HFFc6 (cell line): ENCODE measurements at places on chromosomes 11 and 22.
A peak's percentile ranks its signal among the peaks of the same experiment; 100 is the strongest.

DNA sequence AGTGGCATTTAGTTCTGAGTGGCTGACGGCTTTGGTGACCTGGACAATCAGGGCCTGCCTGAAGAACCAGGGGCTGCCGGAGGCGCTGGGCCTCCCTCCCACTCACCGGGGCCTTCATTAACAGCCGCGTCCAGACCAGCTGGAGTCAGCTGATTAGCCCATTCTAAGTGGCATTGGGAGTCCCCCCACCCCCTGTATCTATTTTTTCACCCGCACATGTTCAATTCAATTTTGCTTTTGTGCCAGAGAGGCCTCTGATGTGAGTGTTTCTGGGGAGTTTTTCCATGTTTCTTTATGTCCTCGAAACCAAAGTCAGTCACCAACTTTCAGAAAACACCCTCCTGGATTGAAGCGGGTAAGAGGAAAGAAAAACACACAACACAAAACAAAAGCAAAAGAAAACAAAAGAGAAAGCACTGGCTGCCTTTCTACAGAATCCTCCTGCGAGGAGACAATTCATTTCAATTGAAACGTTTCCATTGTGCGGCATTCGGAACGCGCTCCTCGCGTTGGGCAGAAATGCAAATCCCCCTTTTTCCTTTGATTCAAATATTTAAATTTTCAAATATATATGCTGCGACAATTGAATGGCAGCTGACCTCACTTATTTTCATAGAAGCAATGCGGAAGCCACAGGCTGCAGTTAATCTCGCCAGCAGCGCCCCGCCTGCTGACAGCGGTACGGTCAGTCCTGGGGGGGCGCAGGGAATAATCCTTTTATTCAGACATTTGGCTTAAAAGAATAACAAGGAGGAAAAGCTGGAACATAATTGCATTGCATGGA is 17.7 kb downstream of the CDKN1C start:
- DNase-seq = no peak

DNA sequence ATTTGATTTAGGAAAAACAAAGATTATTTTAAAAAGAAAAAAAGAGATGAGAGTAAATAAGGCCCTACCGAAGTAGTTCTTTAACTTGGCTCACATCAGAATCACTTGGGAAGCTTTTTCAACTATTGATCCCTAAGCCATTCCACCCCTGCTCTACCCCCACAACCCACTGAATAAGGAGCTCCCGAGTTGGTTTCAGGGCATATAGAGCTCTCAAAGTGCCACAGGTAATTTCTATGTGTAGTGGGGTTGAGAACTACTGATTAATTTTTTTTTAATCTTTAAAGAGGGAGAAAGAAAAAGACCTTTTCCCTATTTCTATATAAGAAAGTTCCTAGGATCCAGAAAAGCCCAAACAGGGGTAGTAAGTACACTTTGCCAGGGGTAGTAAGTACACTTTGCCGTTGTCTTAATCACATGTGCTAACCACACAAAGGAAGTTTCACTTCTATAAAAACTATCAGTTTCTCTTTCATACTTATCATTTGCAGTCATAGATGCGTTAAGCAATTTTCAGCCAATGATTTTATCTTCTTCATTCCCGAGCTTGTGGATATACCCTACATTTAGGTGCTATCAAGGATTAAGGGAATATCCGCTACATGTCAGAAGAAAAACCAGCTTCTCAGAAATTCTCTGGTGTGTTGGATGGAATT is 108.4 kb upstream of the ZC3H12C start:
- no peak for DNase-seq

- DNase-seq = no peak
These were observed 43.3 kb downstream of the ENDOD1 start for GRCh38 chr11:95132956-95133355.

- DNase-seq = peak; percentile 95
These were observed 226.7 kb upstream of the NARS2 start for GRCh38 chr11:78801161-78801884.

DNA sequence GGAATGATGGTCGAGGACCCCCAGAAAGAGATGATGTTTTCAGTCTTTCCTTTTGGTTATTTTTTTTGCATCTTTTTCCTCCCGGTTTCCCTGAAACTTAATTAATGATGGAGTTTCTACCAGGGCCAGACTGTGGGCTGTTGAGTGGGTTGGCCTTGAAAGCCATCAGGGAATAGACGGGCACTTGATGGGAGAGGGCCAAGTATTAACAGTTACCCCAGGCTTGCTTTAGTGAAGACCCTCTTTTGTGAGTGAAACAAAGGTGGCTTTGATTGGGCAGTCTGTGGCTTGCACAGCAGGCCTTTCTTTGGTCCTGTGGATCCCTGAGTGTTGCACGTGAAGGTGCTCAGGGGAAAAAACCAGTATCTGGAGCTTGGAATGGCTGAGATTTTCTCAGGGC is 56.9 kb downstream of the AMOTL1 start:
- DNase-seq = no peak

GRCh38 chr11:74676596-74676995 is 54.6 kb downstream of the CHRDL2 start:
- DNase-seq = no peak

DNA sequence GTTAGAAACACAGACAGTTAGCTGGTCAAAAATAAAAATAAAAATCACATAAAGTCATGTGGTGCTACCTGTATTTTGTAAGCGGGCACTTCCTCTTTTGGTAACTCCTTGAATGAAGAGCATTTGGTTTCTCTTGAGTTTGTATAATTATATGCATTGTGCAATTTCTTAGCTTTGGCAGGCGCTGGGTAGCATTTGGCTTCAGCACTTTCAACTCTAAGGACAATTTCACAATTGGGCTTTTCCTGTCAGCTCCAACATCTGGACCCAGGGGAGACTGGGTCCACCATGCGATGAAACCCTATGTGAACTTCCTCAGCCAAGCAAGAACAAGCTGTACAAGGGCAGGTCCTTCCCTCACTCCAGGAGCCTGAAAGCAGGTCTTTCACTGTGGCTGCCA is 169.1 kb downstream of the RRAS2 start:
- no peak for DNase-seq

DNA sequence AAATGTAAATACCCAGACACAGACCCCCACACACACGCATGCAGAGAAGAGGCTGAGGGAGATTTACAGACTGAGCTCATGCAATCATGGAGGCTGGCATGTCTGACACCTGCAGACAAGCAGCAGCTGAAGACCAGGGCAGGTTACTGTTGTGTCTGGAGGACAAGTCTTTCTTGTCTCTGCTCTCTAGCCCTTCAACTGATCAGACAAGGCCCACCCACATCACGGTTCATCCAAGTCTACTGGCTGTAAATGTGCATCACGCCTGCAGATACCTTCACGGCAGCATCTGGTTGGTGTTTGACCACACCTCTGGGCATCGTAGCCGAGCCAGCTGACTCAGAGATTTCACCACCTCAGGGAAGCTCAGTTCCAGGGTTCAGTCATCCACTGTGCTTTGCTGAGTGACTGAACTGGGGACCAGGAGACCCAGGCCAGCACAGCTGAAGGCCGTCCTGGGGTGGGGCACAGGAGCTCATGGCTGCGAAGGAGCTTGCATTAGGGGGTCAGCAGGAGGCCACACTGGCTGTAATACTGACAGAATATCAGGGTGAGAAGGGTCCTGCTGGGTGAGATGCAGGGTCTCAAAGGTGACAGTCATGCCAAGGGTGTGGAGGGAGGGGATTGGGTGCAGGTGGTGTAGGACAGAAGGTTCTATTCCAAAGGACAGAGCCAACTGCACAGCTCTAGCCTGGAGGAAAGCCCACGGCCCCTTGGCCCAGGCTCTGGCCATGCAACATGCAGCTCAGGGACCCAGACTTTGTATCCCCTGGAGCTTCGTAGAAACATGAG is 304.9 kb downstream of the BRD1 start:
- DNase-seq = no peak

- DNase-seq = peak; percentile 36
These were observed 179.7 kb downstream of the RRAS2 start for GRCh38 chr11:14179116-14179820.

- no peak for DNase-seq
These were observed 1.2 kb downstream of the VEGFB start for GRCh38 chr11:64235437-64236161.

DNA sequence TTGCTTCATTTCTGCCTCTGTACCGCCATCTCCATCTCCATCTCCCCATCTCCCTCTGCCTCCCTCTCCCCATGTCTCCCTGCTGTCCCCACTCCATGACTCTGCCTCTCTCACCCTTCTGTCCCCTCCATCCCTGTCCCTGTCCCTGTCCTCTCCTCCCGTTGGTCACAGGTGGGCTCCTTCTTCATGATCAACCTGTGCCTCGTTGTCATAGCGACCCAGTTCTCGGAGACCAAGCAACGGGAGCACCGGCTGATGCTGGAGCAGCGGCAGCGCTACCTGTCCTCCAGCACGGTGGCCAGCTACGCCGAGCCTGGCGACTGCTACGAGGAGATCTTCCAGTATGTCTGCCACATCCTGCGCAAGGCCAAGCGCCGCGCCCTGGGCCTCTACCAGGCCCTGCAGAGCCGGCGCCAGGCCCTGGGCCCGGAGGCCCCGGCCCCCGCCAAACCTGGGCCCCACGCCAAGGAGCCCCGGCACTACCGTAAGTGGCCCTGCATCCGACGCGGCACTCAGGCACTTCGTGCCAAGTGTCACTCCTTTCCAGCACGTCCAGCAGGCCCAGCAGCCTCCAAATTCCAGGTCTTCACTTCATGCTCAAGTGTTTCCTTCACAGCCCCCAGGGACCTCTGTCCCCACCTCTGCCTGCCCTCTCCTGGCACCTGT is 76.0 kb downstream of the CACNA1I start:
- no peak for DNase-seq

GRCh38 chr11:83205608-83206185 is 12.2 kb downstream of the ANKRD42 start:
- no peak for DNase-seq

DNA sequence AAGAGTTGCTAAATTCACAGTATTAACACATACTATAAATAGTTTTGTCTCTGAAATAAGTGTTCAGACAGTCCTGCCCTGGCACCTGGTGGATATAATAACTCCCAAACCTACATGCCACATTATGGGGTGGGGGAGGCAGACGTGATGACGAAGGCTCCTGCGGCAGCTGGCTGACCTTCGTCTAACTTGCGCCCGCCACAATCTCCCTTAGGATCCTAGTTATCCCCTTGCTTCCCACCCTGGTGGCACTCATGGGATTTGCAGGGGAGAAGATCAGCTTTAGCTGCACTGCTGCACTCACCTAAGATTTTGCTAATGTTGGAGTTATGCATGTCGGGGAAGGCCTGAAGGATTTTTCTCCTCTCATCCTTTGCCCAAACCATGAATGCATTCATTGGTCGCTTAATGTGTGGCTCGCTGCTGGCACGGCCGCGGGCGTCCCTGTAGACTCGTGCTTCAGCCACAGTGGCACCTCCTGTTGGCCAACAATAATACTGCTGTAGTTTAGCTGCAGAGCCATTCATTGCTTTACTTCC is 367.6 kb downstream of the SOX6 start:
- DNase-seq = no peak

GRCh38 chr22:45843986-45844385 is 133.0 kb downstream of the WNT7B start:
- DNase-seq = no peak

DNA sequence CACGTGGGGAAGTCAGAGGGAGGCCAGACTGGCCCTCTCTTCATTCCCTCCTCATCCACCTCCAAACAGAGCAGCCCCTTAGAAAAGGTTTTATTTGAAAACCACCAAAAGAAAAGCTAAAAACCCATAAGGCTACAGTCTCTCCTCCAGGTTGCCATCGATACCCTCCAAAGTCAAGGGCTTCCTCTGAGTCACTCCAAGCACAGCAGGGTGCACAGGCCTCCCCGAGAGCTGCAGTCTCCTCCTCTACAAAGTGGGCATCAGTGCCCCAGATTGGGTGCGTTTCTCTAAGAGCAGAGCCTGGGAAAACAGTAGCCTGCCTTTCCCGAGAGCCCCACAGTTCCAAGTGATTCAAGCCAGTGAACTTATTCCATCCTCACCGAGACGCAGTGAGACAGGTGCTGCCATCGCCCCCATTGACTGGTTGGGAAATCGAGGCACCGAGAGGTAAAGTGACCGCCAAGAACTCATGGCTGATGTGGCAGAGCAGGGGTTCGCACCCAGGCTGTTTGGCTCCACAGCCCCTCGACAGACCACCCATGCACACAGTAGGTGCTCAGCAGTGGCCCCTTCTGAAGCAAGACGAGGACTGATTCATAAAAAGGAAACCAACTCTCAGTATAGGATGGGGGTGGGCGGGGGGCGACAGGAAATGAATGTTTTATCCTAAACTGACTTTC is 91.7 kb upstream of the SHISAL1 start:
- no peak for DNase-seq

DNA sequence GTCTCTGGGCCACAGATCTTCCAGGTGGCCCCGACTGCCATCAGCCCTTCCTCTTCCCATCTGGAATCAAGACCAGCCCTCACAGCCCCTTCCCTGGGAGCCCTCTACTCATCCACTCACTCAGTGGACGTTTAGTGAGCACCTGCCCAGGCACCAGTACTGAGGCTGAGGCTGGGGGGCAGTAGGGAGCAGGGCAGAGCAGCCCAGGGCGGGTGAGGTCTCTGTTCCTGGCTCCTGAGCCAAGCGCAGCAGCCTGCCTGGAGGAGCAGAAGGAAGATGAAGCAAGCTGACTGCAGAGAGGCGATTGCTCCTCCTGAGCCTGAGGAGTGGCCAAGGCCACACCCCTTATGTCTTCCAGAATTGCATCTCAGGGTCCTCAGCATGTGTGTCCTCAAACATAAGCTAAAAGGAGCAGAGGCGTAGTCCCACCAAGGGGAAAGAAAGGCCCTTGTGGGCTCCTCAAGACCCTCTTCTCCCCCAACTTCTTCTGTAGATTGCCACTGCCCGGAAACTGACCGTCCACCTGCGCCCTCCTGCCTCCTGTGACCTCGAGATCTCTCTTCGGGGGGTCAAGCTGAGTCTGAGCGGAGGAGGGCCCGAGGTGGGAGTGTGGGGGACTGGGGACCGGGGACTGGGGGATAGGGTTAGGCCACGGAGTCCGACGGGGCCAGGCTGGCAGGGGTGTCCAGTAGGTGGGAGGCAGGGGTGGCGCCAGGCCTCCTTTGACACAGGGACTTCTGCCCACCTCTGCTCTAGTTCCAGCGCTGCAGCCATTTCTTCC is 5.8 kb downstream of the MAPK8IP2 start:
- no peak for DNase-seq

DNA sequence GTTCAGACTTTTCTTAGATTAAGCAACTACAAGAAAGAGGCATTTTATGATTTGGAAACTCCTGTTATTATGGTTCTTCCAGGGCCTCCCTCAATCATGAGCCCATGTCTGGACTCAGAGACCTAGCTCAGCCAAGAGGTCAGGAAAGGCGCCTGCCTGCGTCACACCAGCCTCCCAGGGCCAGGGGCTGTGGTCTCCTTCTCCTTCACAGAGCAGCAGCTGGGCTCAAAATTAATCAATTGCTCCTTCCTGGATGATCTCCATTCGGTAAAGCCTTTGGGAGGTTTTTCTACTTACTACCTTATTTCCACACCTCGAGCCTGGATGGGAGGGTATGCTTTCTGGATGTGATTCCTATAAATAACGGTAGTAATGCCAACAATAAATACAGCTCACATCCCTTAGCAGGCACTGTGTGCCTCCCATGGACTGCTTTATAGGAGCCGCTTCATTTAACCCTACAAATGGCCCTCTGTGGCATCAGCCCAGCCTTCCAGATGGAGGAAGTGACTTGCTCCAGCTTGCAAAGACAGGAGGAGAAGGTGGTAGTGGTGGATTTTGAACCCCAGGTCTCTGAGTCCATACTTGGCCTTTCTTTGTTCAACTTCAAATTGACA is 1445.6 kb downstream of the TBC1D22A start:
- DNase-seq = no peak

- no peak for DNase-seq
These were observed 17.1 kb downstream of the CXCR5 start for GRCh38 chr11:118900535-118901384.
